ENCODE measurements at places on chromosomes 5 and 9.

- no peak for DNase-seq
These were observed 286.4 kb downstream of the DENND1A start for GRCh38 chr9:123643518-123643917.

GRCh38 chr9:113302792-113303418 lies at the start of gene RNF183:
Gene RNF183, minus strand, starts transcription at chr9:113303376. Its CDS starts 5,192 bp downstream, at chr9:113298184.
- no peak for DNase-seq

- no peak for DNase-seq
These were observed 819.4 kb downstream of the SEMA5A start for GRCh38 chr5:8726383-8727036.

DNA sequence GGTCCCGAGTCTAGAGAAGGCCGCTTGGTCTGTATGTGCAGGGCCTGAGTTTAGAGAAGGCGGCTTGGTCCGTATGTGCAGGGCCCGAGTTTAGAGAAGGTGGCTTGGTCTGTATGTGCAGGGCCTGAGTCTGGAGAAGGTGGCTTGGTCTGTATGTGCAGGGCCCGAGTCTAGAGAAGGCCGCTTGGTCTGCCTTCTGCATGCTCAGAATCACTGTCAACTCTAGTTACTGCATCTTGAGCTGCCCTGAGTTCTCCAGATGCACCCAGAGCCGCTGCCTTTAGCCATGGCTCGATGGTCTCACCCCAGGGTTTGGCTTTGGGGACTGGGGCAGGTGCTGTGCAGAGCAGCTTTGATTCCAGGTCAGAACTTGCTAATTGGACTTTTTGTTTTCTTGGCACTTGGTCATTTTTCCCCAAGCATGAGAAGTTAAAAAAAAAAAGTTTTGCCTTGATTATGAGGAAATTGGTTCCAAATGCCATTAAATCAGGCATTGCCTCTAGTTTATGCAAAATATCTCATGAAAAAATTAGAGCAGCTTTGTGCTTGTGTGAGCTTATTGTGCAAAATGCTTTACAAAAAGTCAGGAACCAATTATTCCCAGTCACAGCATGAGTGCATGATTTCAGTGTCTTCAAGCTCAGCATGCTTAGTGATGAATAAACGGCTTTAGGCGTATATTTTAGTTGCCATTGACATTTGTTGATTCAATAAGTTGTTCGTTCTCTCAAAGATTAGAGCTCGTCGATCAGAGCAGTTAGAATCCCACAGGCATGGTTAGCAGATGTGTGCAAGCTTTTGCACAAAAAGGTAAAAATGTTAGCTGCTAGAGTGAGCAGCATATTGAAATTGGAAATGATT lies 25.4 kb upstream of the EXOC3 start:
- no peak for DNase-seq

DNA sequence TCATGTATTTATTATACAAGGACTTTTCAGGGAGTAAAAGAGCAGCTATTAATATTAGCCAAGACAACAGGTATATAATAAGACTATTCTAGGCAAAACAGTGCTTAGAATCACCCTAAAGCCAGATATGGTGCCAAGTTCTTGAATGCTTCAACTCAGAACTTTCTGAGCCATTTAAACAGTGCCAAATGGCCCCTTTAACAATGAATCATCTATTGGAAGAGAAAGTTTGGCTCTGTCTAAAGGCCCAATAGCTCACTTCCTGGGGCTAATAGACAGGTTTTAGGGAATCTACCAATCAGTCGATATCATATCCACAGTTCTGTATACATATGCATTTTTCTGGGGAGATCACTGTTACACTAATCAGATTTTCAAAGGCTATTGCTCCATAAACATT lies 42.9 kb downstream of the ZNF474 start:
- no peak for DNase-seq

- no peak for DNase-seq
These were observed 15.8 kb downstream of the GZMK start for GRCh38 chr5:55039843-55040242.

DNA sequence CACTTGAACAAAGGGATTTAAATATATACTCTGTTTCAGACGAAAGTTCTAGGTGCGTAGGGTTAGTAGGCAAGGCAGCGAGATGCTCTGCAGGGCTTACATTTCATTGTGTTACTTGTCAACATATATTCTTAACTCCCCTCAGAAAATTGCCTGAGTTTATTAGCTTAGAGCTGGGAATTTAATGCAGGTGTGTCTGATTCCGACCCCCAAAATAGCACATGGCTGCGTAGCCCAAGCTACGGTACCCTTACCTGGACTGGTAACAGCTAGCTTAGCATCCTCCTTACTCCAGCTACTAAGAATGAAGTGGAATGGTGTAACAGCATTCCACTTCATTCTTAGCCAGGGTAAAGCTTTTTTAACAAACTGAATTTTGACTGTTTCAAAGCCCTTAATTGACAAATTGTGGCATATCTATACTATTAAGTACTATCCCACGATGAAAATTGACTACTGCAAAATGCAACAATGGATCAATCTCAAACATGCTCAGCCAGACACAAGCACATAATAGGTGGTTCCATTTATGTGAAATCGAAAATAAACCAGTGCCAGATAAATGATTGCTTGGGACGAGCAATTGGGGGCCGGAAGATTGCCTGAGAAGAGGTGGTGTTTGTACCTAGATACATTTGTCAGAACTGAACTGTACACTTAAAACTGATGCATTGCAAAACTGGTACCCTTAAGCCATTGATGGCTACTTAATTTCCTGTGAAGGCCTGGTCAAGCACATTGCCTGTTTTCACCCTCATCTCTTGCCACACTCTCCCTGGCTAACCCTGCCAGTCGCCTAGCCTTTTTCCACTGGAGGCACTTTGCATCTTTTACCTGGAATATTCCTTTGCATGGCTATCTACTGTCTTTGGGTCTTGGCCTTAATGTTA lies 3.0 kb upstream of the FGF18 start:
- DNase-seq = no peak

- no peak for DNase-seq
These were observed 4.2 kb upstream of the RNF180 start for GRCh38 chr5:64161420-64161819.

DNA sequence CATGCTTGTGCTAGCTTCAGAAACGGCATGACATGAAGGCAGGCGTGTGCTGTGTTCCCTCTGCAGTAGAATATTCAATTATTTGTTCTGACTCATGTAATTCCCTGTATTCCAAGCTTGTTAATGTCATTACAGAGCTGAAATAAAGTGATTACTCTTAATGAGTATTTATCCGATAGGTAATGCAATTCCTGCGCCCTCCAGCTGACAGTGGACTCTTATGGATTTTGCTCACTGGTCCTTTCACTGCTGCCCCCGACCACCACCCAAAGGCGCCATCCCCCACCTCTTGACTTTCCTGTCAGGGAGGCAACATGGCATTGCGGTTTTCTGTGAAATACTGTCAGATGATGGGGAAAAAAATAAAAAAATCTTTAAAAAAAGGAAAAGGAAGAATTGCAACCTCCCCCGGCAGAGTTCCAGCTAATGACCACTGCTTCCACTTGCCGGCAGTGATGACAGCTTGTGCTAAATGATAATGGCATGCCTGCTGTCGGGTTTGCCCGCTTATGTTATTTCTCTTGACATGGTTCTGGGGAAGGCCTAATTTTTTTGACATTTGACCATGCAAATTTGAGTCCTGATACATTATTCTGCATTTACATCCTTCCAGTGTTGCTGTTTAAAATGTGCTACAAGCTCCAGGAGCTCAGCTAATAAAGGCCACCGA lies 335.3 kb upstream of the ADAMTS16 start:
- no peak for DNase-seq

GRCh38 chr9:127237801-127238200 lies 26.8 kb upstream of the GARNL3 start:
- DNase-seq = no peak

GRCh38 chr9:134682026-134682425 lies 40.4 kb downstream of the COL5A1 start:
- no peak for DNase-seq

DNA sequence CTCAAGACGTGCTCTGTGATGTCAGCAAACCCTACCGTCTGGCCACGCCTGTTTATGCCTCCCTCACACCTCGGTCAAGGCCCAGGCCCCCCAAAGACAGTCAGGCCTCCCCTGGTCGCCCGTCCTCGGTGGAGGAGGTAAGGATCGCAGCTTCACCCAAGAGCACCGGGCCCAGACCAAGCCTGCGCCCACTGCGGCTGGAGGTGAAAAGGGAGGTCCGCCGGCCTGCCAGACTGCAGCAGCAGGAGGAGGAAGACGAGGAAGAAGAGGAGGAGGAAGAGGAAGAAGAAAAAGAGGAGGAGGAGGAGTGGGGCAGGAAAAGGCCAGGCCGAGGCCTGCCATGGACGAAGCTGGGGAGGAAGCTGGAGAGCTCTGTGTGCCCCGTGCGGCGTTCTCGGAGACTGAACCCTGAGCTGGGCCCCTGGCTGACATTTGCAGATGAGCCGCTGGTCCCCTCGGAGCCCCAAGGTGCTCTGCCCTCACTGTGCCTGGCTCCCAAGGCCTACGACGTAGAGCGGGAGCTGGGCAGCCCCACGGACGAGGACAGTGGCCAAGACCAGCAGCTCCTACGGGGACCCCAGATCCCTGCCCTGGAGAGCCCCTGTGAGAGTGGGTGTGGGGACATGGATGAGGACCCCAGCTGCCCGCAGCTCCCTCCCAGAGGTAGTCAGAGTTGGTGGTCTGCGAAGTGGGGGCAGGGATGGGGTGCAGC lies 103.2 kb downstream of the PPARGC1B start:
- no peak for DNase-seq

DNA sequence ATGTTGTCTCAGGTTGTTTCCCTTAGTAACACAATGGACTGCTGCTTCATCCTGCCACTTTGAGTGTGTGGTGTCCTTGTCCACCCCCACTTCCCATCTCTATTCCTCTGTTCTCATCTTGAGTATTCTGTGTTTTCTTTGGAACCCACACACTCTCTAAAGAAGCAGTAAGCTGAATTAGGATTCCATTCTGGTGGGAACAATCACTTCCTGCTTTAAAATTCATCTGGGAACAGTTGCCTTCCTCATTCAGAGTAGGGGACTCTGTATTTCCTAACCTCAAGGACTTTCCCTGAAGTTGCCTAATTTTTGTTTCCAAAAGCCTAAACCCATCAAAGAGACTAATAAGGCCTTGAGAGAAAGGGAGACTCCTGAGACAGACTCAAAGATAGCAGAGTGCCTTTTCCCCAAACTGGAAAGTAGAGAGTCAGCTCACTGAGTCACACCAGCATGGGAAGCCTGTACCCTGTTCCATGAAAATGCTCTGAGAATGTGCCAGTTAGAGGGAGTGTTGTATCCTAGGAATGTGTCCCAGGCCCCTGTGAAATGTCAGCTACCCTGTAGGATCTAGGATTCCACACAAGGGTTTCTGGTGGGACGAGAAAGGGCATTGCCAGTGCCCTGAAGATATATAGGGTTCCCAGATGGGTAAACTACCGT lies 63.6 kb downstream of the CCDC192 start:
- no peak for DNase-seq

DNA sequence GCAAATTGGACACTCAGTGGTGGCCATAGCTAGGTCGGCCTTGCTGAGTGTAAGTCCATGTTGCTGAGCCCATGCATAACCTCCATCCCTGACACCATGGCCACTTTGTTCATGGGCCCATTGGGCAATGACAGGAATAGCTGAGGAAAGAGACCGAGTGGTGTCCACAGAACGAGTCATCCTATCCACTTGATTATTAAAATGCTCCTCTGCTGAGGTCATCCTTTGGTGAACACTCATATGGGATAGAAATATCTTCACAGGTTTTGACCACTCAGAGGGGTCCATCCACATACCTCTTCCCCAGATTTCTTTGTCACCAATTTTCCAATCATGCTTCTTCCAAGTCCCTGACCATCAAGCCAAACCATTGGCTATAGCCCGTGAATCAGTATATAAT lies 63.6 kb downstream of the PPIC start:
- DNase-seq = no peak

- no peak for DNase-seq
These were observed 22.6 kb upstream of the MELK start for GRCh38 chr9:36550135-36550534.

DNA sequence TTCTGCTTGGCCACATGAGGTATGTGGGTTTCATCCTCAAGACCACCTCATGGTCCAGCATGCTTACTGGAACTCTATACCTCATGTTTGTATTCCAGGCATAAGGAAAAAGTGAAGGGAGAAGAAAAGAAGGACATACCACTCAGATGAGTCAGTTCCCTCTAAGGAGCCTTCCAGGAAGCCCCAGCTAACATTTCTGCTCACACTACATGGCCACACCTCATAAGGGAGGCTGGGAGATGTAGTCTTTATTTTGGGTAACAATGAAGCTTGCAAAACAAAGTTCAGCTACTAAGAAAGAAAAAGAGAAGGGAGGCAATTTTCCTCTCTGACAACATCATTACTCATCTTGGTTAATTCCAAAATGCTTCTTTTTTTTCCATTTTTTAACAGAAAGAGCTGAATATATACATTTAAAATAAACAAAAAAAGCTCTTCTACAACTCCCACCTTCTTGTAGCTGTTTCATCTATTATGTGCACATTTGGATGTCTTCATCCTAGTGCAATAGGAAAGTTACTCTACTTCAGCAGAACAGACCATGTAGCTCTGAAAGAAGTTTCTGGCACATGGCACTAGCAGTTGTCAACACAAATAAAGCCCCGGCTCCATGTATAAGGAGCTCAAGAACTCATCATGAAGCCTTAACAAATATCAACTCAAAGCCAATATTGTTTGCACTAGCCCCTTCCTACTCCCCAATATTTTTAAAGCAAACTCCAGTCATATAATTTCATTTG lies 123.6 kb upstream of the CCDC112 start:
- DNase-seq = no peak

GRCh38 chr5:61701877-61702602 lies 370.0 kb downstream of the ZSWIM6 start:
- no peak for DNase-seq

- DNase-seq = no peak
These were observed 53.0 kb upstream of the PDZD2 start for GRCh38 chr5:31585895-31586270.
